Stimulated activated CD4-positive, alpha-beta T cell treated with anti-CD3 and anti-CD28 coated beads, TNF-alpha, amount 100 ng/mL, for 48 hours (primary cell): ENCODE measurements at places on chromosomes 1 and 21.

GRCh38 chr21:44402323-44403105 is 49.1 kb downstream of the TRPM2 start:
- no peak for DNase-seq

- no peak for DNase-seq
Measured at GRCh38 chr1:7929637-7930036, 11.0 kb downstream of the TNFRSF9 start.

DNA sequence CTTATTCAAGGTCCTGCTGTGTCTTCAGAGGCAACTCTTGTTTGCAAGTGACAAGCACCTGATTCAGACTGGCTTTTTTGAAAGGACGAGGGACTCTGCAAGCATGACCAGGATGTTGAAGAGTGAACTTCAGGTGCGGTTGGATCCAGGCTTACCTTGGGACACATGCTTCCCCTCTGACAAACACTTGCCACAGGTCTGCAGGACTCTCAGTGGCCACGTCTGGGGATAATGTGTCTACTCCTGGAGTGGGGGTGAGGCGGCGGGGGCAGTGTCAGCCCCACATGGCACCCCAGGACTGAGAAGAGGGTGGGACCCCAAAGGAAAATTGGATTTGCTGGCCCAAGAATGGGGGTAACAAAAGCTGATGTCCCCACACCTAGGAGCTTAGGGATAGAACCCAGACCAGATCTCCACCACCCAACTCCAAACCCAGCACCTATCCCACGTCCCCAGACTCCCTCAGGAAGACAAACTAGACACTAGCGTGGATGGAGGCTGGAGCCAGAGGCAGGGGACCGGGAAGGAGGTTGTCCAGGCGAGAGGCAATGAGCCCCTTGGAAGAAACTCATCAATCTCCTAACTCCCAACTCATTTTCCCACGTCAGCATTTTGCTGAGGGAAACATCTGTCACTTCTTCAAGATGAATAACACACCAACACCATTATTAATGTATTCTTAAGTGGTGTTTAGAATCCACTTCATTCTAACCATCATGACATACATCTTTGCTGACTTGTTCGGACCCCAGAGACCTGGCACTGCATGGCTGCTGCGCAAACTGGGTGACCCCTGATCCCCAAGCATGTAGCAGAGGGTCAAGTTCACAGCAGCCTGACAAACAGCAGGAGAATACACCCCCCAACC is 32.0 kb upstream of the LAPTM5 start:
- DNase-seq: no peak

GRCh38 chr1:99858286-99858685 is 8.1 kb downstream of the AGL start:
- no peak for DNase-seq

- DNase-seq: no peak
Measured at GRCh38 chr1:5744341-5744740, 247.9 kb downstream of the NPHP4 start.

DNA sequence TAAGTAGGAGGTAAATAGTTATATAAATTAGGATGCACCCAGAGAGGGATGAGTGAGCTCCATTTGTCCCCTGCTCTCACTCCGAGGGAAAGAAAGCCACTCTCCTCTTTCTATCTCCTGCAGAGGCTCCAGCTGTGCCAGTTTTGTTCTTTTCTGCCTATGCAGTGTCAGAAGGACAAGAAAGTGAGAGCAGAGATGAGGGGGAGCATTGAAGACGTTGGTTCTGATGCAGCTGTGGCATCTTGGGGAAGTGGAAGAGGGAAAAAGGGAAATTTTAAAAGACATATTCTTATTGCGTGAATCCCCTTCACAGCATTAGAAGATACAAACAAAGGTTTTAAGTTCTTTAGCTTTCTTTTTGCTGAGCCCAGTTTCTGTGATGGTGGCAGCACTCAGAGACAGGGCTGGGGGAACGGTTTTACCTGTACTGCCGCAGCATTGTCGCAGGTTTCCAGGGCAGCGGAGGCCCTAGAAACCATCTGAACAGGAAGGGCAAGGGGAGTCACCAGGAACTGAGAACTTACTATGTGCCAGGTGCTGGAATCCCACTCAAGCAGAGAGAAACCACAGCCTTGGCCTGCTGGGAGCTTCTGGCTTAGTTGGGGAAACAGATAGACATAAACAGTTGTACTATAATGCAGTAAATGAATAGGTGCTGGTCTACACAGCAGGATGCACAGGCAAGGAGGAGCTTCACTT is 44.9 kb upstream of the USP24 start:
- no peak for DNase-seq

GRCh38 chr1:173210716-173211231 is 3.6 kb upstream of the TNFSF4 start:
- no peak for DNase-seq

- peak; percentile 74 for DNase-seq
Measured at GRCh38 chr1:226679853-226680516, 59.1 kb downstream of the ITPKB start.
